Activated T-cell treated with anti-CD3 and anti-CD28 coated beads for 24 hours (primary cell): ENCODE measurements at places on chromosomes 3 and 15.
A peak's percentile ranks its signal among the peaks of the same experiment; 100 is the strongest.

DNA sequence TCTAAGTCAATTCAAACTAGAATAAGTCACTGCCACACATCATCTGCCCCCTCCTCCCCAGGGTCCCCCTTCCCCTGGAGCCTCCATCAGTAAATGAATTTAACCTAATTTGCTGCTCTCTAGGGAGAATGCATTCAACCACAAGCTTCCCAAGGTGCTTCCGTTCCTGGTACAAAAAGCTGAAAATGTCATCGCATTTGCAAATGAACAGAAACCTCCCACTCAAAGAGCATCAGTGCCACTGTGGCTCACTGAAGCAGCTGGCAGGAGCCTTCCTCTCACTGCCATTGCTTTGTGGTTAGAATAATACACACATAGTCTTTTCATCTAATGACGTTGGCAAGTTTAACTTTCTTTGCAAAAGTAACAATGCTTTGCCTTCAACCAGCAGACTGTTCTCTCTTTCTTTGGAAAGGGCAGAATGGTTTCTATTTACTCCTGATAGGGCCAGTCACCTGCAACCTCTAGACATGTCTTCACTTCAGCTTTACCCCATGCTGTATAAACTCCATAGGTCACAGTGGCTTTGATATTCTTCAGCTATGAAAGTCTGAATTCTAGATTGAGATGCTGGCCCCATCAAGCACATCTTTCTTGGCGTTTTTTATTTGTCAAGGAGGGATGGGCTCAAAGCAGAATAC, 238.1 kb downstream of the CPNE4 start:
- DNase-seq = no peak

DNA sequence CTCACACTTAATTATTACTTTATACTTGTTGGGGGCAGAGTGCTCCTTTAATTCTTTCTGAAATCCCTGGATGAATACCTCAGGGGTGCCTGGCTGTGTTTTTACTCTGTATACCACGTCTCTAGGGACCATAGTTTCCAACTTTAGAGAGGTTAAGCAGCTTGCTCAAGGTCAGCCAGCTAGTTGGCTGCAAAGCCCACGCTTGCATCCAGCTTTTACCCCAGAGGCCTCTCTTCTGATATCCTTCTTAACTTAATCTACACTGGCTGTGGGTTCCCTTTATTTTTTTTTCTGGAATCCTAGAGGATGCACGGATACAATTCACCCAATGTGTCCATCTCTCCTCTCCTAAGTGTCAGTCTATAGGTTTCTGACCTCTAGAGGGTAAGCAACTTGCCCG, 1.4 kb downstream of the PDZRN3 start:
- no peak for DNase-seq

GRCh38 chr3:194140520-194141414, 4.8 kb downstream of the HES1 start:
- DNase-seq = no peak

DNA sequence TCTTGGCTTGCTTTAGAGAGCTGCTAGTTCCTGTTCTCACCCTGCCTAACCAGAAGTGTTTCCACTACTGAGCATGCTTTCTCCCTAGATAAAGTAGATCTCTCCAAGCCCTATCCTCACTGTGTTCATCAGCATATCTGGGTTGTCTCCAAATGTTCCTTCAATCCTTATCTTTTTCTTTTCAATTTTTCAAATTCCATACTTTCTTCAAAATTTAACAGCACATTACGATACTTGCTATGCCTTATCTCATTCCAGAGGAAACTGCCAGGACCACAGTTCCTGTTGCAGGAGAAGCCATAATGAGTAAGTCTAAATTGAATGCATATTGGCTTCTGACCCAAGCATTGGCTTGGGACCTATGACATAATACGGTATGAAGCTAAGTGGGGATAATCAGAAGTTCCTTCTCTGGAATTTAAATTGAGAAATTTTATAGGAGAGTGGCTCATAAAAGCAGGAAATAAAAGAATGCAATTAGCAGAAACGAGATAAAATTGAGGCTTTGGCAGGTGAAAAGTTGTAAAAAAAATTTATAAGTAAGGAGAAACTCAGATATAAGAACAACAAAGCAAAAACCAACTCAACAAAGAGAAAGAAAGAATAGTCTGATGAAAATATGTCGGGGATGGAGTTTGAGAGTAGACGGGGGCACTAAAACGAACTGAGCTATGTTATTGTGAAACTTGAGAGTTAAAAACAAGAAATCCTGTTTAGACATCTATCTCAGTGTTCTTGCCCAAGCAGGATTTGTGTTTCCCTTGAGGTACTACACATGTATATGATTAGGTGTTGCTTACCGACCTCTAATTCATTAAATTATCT, 631.7 kb upstream of the CCDC54 start:
- DNase-seq = no peak

- DNase-seq = no peak
Measured at GRCh38 chr3:56125358-56126005, 342.8 kb downstream of the ERC2 start.

GRCh38 chr3:8328967-8329366, 172.7 kb upstream of the LMCD1 start:
- no peak for DNase-seq

DNA sequence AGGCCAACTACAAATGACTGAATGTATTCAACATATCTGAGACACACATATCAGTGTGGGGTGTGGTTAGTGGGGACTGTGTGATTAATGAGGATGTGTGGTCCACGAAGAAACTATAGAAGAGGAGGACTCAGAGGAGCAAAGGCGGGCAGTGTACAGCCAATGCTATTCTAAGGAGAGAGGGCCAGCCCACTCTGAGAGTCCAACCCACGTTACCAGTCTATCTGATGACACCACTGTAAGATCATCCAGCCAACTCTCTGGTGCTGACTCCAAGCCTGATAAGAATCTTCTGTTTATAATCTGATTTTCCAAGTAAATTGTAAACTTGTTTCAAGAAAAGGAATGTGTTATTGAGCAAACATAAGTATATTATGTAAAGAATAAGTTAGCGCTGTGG, 47.2 kb downstream of the MCF2L2 start:
- no peak for DNase-seq

DNA sequence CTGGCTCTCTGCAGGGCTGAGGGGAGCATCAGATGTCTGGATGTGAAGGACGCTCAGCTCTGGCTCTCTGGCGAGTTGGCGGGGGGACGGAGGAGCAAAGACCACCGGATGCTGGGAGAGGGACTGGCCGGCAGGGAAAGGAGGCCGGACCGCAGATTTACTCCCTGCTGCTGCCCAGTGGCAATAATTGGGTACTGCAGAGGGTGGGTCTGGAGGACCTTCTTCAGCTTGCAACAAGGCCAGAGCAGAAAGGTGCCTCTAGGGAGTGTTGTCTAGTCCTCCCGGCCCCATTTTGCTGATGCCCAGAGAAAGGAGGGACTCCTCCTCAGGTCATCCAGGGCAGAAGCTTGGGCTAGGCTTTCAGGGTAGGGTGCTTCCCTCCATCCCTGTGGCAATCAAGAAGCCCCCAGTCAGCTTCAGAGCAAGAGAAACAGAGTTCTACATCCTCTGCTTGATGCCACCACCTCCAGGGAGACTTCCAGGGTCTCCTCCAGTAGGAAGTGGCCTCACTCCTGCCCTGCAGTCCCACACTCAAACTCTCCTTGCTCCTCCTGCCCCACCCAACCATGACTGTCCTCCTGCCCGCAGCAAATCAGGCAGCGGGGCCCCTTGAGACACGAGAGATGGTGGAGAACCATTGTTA, 20.3 kb upstream of the CSPG4 start:
- DNase-seq = peak; percentile 41

DNA sequence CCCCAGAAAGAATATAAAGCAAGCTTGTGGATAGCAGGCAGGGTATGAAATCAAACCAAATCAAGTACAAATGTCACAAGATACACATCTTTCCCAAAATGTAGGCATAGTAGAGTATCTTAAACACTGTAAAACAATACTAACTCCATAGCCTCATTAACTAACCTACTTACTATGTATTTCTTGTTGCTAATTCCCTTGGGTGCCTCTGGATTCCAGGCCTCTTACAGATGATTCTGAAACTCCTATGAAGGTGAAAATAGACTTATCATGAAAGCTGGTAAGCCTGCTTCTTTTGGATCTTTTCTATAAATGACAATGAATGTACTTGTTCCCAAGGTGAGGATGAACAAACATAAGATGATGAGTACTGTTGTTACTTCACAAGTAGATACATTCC, 93.8 kb downstream of the FRMD5 start:
- DNase-seq = no peak

- DNase-seq = no peak
Measured at GRCh38 chr3:195247863-195248189, 23.1 kb downstream of the XXYLT1 start.

- no peak for DNase-seq
Measured at GRCh38 chr3:127753898-127754410, 68.4 kb downstream of the MGLL start.

GRCh38 chr3:33889394-33890039, 91.1 kb downstream of the PDCD6IP start:
- DNase-seq = no peak

DNA sequence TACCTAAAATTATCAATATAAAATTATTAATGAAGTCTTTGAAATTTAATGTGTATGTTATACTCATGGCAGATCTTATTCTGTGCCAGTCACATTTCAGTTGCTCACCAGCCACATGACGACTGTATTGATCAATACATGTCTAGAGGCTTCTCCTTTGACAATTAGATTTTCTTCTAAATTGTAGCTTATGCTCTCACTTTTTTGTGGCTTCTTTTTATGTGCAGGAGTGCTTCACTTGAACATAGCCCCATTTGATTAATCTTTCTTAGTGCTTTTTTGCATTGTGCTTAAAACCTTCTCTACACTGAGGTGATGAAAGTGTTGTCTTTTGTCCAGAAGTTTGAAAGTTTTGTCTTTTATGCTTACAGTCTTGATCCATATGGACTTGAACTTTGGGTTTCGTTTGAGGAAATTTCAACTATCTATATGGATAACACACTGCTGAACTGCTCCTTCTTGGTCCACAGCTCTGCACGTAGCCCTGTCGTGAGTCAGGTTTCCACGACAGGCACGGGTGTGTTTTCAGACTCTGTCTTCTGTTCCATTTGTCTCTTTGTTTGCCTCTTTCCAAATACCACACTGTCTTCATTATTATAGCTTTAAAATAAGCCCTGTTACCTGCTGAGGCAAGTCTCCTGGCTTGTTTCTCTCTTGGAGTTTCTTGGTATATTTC, 393.9 kb upstream of the CFAP20DC start:
- DNase-seq = no peak

GRCh38 chr15:29970402-29970695, 112.4 kb upstream of the GOLGA8J start:
- DNase-seq = no peak

DNA sequence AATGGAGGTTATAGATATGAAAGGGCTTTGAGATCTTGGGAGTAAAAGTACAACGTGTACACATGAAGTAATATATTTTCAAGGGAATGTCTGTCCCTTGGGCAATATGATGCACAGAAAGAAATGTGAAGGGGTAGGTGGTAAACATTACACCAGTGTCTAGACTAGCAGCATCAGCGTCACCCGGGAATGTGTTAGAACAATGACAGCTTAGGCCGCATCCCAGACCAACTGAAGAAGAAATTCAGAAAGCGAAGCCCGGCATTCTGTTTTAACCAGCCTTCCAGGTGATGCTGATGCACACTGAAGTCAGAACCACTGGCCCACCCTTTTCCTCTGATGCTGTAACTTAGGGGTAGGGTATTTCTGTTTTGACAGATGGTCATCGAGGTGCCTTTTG, 6.3 kb downstream of the INAFM2 start:
- DNase-seq = no peak

GRCh38 chr15:89406940-89407607, 72.5 kb upstream of the POLG start:
- DNase-seq = no peak

DNA sequence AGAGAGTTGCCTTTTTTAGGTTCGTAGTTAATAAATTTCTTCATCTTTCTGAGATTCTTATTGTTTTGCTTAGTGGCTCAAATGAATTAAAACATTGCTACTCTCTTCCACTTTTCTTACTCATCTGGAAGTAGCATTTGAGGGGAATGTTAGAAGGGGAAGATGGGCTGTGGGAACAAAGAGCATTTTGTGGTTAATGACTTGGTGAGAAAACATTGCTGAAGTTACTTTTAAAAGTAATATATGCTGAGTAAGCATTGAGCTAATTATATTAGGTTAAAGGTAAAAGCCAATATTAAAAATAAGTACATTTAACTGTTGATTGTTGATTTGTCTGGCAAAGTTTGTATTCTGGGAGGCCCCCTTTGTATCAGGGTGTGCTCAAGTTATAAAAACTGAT, 5.7 kb downstream of the MORF4L1 start:
- DNase-seq = no peak

DNA sequence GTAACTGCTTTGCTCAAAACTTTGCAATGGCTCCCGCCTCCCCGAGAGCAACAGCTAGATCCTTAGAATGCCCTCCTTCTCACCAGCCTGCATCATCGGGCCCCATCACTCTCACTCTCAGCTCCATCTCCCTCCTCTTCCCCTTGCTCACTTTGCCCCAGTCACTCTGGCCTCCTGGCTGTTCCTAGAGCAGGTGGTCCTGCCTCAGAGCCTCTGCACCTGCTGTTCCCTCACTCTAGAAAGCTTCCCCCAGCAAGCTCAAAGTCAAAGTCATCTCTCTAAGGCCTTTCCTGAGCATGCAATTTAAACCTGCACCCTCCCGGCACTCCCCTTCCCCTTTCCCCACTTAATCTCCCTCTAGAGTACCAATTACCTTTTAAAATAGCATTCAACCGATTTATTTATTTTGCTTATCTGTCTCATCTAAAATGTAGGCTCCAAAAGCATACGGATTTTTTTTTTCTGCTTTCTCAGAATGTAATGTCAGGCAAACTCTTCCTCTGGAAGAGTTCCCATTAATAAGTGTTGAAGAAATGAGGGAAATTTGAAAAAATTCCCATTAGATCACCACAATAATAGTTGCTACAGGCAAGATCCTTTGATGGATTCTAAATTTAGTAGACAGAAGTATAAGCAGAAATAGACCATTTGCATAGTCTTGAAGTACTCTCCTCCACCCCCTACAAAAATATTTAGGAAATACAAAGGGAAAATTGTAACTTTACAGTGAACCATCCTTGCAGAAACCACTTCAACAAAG, 15.9 kb upstream of the HES1 start:
- no peak for DNase-seq

DNA sequence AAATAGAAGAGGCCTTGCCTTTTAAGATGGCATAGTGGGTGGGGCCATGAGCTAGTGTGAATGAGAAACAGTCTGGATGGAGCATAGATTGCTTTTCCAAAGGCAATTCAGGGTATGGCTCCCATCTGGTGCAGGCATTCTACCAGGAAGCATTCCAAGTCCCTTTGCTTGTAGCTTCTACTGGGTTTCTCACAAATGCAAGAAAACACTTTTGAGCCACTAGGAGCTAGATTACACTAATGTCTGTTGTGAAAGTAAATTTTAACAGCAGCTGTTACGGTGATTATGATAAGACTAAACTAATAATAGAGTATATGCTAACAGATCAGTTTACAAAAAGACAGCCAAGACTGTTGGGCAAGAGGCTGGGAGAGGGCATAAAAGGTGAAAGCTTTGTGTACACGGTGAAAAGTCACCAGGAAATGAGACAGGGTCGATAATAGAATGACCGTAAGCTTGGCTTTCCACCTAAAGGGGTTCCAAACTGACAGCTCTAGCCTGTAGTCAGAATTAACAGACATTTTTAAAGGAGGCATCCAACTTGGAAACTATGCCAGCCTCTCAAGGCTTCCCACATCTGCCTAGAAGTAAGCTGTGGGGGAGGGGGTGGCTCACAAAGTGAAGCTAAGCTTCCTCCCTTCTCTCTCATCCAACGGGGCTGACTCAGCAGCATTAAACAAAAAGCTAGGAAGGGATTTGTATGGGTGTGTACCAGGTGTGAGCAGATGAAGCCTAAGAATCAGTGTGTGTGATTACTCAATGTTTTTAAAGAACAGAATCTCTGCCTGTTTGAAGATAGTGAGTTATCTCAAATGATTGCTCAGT, 61.1 kb upstream of the GPD1L start:
- DNase-seq = no peak

- DNase-seq = no peak
Measured at GRCh38 chr3:33803252-33803651, 4.8 kb downstream of the PDCD6IP start.
